Stimulated activated CD8-positive, alpha-beta memory T cell treated with anti-CD3 and anti-CD28 coated beads, Interleukin-4, amount 100 ng/mL, for 4 hours (primary cell): ENCODE measurements at places on chromosomes 11 and 22.
A peak's percentile ranks its signal among the peaks of the same experiment; 100 is the strongest.

GRCh38 chr11:26992031-26992541, 1.8 kb upstream of the FIBIN start:
- no peak for DNase-seq

DNA sequence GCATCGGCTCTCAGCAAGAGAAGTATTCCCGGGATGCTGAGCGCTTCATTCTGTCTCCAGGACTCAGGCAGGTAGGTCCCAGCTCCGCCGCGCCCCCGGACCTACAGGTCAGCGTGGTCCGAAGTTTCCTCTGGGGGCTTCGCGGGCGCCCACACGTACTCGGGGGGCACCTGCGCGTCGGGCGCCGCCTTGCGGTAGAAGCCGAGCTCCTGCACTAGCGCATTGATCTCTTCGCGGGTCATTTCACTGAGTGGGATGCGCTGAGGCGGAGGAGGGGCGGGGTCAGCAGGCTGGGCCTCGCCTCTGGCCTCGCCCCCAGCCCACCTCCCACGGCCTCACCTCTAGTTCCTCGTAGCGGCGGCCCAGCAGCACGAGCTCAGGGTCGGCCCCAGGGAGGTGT, 2.5 kb downstream of the SELENOM start:
- no peak for DNase-seq

DNA sequence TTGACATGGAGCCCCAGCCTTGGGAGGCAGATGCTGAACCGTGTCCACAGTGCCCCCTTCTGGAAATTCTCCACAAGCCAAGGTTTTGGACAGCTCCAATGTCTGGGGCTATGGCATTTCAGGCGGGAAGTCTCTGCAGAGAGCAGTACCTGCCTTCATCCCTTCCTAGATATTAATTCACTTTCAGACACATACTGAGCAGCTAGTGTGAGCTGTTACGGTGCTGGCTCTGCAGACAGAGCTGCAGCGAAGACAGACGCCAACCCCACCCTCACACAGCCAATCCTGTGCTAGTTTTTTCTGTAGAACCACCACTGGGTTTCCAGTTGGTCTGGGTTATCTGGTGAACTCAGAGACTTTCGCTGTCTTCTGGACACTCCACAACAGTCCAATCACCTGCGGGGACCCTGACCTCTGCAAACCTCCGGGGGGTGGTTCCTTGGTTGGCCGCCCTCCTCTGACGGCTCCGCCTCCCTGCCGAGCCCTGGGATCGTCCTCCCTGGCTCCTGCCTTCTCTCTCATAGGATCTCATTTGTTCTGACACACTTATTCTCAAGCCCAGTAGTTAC, 9.1 kb downstream of the LMF2 start:
- peak; percentile 49 for DNase-seq

- DNase-seq: no peak
Measured at GRCh38 chr11:65468874-65469333, 29.9 kb upstream of the MALAT1 start.

- DNase-seq: peak; percentile 78
Measured at GRCh38 chr22:37242395-37242918, 1.6 kb downstream of the RAC2 start.

DNA sequence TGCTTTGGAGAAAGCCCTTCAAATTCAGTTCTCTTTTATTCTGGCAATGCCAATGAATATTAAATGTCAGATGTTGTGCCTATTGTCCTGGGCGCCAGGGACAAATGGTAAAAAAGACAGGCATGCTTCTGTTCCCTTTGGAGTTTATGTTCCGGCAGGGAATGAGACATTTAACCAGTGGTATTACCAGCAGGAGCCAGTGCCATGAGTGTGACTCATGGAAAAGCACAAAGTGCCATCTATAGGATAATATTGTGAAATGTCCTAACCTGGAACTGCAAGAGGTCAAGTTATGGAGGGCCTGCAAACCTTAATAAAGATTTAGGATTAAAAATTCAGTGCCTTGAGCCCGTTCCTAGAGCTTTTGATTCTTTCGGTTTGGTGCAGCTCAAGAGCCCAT, 39.5 kb downstream of the REXO2 start:
- DNase-seq: no peak

DNA sequence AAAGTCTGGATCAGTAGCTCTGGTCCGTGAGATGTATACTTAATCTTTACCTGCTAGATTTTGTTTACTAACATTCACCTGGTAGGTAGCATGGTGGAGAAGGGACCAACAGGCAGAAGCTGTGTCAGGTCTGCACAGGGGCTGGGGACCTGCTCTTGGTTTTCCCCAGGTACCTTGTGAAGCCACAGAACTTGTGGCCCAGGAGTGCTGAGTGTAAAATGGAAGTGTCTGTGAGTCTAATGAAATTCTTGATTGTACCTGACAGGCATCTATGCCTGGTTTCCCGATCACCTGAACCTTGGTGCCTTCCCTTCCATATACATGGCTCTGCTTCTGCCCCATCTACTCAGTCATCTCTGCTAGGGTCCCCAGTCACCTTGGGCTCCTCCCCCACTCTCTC, 94.3 kb downstream of the CWC15 start:
- no peak for DNase-seq

DNA sequence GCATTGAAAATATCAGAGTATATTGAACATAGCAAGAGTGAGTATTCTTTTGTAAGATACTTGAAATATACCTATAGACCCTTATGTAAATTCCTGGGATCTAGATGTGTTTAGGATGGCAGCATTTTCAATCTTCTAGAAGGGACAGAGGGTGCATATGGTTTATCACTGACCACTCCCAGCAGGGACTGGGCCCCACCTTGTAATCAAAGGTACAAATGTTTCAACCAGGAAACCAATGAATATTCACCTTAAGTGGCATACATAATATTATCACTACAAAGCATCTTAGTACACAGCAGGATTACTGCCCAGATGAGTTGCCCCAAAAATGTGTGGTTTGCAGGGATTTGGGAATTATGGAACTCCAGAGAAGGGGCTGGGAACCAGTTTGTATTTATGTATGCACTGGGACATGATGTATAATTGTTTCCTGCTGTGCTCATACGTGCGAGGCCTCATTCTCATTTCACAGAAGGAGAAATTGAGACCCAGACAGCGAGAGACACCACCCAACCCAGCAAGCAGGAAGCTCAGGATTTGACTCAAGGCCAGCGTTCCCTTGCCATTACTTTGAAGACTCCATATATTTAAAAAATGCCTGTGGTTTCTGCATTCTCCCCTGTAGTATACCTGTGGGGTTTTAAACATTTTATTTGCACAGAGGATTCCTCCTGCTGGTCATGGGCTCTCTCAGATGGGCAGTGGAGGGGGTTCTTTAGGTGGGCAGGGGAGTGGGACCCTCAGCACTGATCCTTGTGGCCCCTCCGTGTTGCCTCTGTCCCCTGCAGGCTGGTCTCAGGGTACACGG, 5.2 kb downstream of the APOL4 start:
- DNase-seq: no peak

DNA sequence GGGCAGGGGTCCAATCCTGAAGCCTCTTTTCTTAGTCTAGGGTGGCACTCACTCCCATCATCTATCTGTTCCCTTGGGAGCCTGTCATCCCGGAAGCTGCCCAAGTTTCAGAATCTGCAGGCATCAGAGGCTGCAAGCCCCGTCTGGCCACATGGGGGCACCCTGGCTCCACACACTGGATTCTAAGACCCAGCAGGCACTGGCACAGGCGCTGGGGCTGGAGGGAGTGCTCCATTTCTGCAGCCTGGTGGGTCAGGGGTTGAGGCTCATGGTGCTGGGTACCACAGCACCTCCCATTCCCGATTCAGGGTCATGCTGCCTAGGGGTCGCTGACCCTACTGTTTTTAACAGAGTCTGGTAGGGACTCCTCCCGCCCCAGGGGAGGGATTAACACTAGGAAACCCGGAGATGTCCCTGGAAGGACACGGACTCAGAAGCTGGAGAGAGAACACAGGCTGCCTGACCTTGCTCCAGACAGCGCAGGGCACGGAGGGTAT, 243.9 kb upstream of the SYN3 start:
- DNase-seq: no peak

- no peak for DNase-seq
Measured at GRCh38 chr11:8913961-8914660, 3.1 kb downstream of the AKIP1 start.

DNA sequence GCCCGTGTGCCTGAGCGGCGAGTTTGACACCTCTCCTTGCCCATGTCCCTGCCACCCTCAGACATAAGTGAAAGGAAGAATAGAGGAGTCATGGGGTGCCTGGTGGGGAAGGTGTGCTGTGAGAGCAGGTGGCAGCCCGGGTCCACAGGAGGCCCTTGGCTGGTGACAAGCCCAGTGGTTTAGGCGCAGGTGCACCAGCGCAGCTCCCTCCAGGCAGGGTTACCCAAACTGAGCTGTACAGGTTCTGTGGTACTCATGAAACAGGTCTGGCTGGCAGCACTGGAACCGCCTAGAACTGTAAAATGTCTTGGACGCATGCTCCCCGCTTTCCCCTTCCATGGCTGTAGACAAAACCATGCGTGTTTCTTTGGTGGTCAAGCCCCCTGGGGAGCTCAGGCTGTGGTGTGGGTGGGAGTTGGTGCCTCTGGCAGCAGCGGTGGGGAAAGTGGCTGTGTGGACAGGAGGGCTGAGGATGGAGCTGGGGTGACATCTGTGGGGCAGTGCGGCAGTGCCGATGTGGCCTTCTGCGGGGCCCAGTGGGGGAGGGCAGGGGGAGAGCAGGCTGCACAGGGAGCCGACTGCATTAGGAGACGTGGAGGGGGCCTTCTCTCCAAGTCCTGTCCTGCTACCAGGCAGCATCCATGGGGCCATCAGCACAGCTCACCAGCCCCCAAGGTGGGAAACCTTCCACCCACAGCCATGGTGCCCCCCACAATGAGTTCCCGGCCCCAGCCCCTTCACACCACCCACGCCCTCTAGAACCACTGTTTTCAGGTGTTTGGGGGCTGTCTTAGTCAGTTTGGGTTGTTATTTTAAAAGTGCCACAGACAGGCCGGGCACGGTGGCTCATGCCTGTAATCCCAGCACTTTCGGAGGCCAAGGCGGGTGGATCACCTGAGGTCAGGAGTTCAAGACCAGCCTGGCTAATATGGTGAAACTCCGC, 5.6 kb upstream of the GTSE1 start:
- DNase-seq: no peak

GRCh38 chr11:14320020-14320419, 39.0 kb downstream of the RRAS2 start:
- no peak for DNase-seq

GRCh38 chr11:93840180-93840579, 10.2 kb downstream of the VSTM5 start:
- no peak for DNase-seq

DNA sequence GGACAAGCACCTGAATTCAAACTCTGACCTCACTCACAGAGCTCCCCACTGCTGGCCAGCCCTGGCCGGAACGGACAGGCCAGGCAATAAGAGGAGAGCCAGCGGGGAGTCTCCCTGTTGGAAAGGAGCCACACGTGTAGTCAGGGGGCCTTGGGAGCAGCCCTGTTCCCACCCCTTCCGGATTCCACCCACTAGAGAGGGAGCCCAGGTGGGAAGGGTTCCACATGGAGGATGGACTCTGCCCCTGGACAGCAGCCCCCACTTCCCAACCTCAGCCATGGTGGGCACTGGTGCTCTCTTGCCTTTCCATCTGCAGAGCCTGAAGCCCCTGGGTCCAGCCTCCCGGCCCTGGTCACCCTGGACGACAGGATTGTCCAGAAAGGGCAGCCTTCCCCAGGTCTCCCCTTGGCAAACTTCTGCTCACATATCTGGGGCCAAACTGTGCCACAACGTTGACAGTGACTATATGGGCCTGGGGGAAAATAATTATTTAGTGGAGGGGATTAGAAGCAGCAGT, 7.5 kb upstream of the APOBEC3A start:
- DNase-seq: no peak

DNA sequence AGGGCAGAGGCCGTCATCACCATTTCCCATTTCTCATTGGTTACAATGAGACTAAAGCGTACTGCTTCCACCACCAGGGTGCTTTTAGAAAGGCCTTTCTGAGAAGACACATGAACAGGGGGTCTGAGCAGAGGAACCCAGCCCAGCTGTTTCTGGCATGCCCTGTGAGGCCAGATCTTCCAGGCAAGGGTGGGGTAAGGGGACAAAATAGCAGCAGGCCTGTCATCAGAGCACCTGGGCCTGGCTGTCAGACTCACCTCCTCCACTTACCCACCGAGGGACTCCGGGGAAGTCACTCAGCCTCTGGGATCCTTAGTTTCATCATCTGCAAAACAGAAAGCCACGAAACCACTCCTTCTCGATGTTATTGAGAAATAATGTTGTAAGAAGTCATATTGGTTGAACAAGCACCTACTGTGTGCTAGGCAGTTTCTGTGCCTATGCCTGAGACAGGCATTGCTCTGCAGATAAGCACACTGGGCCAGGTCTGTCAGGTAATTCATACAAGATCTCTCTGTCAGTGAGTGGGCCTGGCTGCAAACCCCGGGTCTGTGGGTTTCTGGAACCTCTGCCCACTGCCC, 8.8 kb upstream of the WNT11 start:
- DNase-seq: no peak

DNA sequence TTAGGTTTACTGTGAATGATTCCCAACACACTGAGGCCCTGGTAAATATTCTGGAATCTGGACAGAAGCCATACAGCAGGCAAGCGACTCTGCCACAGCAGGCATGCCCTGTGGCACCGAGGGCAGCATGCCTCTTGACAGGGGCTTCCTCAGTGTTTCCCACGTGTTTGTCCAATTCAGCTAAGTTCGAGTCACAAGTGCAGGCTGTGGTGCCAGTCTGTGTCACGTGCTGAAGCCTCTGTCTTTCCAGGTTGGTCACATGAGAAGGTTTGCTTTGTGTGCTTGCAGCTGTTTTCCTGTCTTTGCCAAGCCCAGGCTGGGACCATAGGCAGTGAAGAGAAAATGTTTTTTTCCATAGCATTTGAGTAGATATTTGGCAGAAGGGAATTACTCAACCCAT, 2.4 kb upstream of the PPFIBP2 start:
- no peak for DNase-seq

GRCh38 chr22:27798511-27799014, 3.0 kb downstream of the MN1 start:
- no peak for DNase-seq

DNA sequence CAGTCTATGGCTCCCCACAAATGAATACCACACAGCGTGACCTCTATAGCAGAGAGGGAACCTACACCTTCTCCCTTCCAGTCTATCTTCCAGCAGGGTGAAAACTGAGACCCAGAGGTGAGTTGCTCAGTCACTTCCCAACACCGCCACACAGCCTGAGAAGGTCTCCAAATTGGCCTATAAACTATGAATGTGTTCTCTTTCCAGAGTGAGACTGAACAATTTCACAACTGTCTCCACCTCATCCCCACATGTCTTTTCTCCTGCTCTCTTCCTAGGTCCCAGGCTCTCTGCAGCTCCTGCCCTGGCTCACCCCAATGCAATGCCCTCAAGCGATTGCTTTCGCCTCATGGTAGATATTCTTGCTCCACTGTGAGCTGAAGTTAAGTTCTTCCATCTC, 14.0 kb downstream of the CLMP start:
- DNase-seq: no peak

GRCh38 chr22:32744176-32744959, 57.1 kb upstream of the TIMP3 start:
- no peak for DNase-seq
